ENCODE measurements at places on chromosomes 2 and 18.

GRCh38 chr18:76475450-76476194 lies 19.4 kb downstream of the ZNF516 start:
- DNase-seq = no peak

GRCh38 chr2:6808426-6808825 lies 57.3 kb downstream of the CMPK2 start:
- DNase-seq = no peak

- no peak for DNase-seq
Measured at GRCh38 chr2:241720099-241720498, 14.3 kb upstream of the D2HGDH start.

DNA sequence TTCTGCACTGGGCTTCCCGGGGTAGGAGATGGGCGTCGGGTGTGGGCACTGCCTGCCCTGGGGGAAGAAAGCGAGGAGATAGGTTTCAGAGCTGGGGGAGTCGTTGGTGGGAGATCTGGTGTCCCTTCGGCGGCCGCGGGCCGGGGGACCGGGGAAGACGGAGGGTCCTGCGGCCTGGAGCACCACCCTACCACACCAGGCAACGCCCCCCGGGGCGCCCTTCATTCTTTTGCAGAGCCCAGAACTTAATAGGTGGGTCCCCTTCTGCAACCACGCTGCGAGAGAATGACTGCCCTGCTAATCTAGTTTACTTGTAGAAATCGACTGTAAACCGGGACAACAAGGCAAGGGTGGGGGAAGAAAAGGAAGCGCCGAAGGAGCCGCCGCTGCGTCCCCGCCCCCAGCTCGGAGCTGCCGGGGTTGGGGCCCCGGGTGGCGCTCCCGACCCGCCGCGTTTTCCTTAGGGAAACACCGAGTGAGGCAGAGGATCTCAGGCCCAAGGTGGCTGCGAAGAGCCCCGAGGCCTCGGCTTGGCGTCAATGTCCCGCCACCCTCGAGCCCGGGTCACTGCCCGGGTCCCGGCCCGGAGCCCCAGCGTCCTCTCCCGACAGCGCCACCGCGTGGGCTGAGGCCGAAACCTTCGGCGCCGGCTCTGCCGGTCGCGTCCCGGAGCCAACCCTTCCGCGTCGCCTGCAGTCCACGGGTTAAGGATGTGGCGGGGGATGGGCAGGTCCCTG lies 5.4 kb upstream of the SATB2 start:
- no peak for DNase-seq

- DNase-seq = no peak
Measured at GRCh38 chr2:200138391-200139124, 167.9 kb upstream of the SPATS2L start.

GRCh38 chr2:113850687-113851086 lies 39.2 kb upstream of the ACTR3 start:
- no peak for DNase-seq

GRCh38 chr18:72541871-72542332 lies 2.2 kb downstream of the CBLN2 start:
- no peak for DNase-seq

DNA sequence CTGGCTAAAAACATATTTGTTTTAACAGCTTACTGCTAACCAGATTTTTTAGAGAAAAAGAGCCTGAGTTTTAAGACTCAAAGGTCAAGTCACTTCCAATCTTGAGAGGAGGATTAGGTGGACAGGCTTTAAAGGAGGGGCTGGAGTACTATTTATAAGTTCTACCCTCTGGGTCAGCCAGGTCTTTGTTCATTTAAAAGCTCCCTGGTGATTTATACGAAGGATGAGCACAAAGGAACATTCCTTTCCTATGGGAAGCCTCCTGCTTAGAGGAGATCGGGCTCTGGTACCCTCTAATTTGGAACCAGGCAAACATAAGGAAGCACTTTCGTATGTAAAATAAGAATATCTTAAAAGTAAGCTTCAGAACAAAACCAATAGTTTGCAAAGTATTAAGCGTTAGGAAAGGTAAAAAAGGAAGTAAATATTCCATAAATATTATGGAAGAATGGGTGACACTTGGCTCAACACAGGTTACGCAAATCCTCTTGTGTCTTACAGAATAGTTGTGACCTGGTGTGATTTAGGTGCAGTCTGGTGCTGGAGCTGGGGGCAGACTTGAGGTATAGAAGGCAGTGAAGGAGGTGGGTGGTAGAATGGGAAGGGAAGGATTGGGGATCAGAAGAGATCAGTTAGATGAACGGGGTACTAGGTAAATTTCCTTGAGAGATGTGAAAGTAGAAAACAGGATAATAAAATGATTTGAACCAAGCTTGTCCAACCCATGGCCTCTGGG lies 35.6 kb downstream of the PDE6D start:
- no peak for DNase-seq

DNA sequence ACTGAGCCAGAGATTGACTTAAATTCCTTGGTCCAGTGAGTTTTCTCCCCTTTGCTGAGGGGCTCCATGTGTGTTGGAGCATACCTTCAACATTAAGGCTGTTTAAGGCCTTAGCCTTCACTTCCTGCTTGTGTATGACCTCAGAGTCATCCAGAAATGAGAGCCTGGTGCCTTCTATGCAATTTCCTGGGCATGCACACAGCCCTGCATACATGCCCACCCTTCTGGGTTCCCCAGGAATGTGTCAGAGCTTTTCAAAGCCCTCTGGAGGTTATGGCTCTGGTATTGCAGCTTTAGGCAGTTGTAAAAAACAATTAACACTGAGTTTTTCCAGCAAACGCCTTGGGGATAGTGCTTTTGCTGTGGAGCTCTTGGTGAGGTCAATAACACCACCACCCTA lies 16.7 kb downstream of the IL1R1 start:
- no peak for DNase-seq

DNA sequence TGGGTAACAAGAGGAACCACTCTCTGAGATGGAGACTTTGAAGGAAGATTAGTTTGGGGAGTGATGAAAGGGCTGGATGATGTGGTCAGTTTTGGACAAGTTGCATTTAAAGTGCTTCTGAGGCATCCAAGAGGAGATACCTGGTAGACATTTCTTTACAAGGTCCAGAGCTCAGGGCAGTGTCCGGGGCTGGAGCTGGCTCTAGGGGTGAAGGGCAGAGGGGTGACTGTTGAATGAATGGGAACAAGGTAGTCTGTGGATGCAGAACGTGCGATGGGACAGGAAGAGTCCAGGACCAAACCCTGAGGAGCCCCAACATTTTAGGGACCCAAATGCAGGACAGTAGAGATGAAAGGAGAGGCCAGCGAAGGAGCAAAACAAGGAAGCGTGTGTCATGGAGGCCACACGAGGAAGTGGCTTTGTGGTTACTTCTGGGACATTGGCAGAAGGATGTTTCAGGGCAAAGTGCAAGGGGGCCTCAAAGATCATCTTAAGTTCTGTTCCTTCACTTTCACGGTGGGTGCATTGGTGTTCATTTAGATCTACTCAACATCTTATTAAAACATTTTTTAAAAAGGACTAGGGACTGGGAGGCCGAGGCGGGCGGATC lies 13.6 kb upstream of the GPR35 start:
- DNase-seq = no peak

DNA sequence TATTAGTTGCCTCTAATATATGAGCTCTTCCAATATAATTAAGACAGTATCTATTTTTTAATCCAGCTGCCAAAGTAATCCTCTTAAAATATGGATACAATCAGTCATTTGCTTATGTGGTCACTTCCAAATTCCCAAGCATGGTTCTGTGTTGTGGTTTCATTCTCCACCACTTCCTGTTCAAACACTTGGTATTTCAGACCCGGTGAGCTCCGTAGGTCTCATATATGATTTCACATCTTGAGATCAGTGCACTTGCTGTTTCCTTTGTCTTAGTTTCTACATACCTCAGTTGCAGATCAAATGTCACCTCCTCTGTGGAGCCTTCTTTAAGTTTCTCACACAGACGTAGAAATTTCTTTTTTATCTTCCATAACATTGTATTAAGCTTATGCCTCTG lies 254.2 kb downstream of the KCNS3 start:
- no peak for DNase-seq

Data from stimulated activated CD8-positive, alpha-beta memory T cell treated with anti-CD3 and anti-CD28 coated beads, Interleukin-7, amount 100 ng/mL, for 48 hours (primary cell).